ENCODE measurements at places on chromosomes 5 and 9. TPM values are rescaled to one million over a fixed set of nuclear protein-coding genes. Genes with fewer than 3 reads are reported as not detected.

The PRSS3 gene
- total RNA-seq: 13.6 TPM

The LRRC19 gene
- not detected for total RNA-seq

The COMMD10 gene
- total RNA-seq: 38.3 TPM

The DDX4 gene
- not detected for total RNA-seq

The TTLL11 gene
- total RNA-seq: 3.6 TPM

Data from A549 treated with CORT108297 at 1 μM for 4 hours (cell line).